ENCODE measurements at places on chromosomes 3 and 15. TPM values are rescaled to one million over a fixed set of nuclear protein-coding genes. Genes with fewer than 3 reads are reported as not detected.

DNA sequence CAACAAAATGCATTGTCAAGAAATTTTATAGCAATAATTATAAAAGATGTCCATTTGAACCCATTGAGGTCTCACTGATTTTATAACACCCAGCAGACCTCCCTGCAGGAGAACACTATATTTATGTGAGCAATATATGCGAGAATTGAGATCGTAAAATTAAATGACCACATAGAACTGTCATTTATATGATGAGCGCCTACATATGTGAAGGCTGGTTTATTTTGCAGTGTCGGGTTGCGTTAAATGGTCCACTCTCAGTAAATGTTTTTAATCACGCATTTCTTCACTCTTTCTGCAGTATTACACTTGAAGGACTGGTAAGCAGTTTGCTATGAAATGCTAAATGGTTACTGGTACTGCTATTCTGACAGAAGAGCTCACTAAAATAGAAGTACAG is 408.5 kb upstream of the AGTR1 start:
- H3K4me3 ChIP-seq = no peak overlapping the region
- no peaks in the 10 kb centered on the region for H3K4me1 ChIP-seq
- DNase-seq = no peak
- H3K27ac ChIP-seq = no peak overlapping the region
- no peaks in the 10 kb centered on the region for H3K27me3 ChIP-seq

- no peaks in the 10 kb centered on the region for H3K27me3 ChIP-seq
- H3K4me3 ChIP-seq = no peak overlapping the region
- no peaks in the 10 kb centered on the region for H3K4me1 ChIP-seq
- DNase-seq = no peak
- H3K27ac ChIP-seq = no peak overlapping the region
These were observed 160.0 kb downstream of the FRMD5 start for GRCh38 chr15:44034933-44035624.

DNA sequence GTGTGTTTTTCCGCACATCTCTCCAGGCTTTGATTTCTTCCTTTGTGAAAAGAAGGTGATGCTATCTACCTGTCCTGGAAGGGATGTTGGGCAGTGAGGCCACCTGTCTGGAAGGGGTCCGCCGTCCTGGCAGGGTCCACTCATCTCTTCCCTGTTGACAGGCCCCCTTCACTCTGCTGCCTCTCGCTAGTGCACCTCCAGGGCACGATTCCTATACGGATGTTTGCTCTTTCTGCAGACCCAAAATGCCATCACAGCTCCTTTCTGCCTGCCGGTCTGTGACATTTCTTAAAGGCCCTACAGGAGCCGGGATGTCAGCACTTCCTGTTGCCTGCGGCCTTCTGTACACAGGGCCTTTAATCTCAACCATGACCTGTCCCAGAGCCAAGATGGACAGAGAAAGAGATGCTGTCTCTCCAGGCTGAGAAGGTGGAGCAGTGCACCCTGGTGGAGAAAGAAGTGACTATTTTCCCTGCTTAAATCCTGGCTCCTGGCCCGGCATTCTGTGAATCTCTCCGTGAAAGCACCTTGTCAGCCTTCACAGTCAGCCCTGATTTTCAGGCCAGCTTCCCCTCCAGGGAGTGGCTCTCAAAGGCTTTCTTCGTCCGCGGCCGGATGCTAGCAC is 7.4 kb downstream of the FAM3D start:
- H3K4me3 ChIP-seq = no peak overlapping the region
- no peaks in the 10 kb centered on the region for H3K4me1 ChIP-seq
- H3K27ac ChIP-seq = no peak overlapping the region
- DNase-seq = no peak
- no peaks in the 10 kb centered on the region for H3K36me3 ChIP-seq

DNA sequence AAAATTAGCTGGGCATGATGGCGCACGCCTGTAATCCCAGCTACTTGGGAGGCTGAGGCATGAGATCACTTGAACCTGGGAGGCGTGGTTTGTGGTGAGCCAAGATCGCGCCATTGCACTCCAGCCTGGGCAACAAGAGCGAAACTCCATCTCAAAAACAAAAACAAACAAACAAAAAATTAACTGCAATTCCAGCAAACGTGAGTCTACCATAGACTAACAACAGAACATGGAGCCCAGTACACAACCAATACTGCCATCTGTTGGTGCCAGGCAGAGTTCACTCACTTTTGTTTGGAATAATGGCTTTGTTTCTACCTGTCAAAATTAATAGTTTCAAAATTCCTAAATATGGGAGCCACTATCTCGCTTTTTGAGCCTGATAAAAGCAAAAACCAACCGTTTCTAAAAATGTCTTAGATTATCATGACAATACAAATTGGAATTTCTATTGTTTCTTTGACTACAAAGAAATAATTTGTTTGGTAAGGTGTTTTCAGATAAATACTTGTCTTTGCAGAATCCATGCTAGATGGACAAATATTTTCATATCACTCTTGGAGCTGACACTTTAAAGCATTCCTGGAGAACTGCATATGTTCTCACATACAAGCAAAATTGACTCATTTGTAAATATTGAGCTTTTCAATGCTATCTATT is 45.0 kb downstream of the GPR176 start:
- no peak overlapping the region for H3K4me3 ChIP-seq
- H3K36me3 ChIP-seq = no peaks in the 10 kb centered on the region
- H3K27ac ChIP-seq = no peak overlapping the region
- no peaks in the 10 kb centered on the region for H3K27me3 ChIP-seq

DNA sequence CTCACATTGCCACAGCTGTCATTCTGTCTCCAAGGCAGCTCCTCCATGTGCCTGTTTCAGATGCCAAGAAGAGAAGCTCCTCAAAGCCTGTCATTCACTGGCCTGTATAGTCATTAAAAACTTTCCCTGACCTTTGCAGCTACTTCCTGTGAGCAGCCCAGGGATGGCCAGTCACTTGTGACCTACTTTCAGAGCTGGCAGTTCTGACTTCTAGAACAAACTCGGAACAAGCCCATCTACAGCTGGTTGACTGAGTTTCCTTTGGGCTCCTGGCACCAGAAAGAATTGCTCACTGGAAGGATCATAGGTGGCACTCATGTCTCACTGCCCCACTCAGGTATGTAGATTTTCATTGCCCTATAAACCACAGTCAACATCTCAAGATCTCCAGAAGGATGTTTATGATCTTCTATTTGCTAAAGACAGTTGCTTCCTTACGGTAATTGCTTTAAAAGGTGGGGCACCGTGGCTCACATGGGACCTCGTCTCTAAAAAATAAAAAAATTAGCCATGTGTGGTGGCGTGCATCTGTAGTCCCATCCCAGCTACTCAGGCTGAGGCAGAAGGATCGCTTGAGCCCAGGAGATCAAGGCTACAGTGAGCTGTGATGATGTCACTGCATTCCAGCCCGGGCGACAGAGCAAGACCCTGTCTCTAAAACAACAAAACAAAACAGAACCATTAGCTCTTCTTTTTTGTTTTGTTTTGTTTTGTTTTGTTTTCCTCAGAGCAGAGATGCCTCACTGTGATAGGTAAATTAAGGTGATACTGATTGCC is 11.2 kb upstream of the ATP13A3 start:
- no peak for DNase-seq
- H3K27ac ChIP-seq = no peak overlapping the region
- H3K36me3 ChIP-seq = no peaks in the 10 kb centered on the region
- H3K4me1 ChIP-seq = peaks cover 20% of the 10 kb centered on the region

DNA sequence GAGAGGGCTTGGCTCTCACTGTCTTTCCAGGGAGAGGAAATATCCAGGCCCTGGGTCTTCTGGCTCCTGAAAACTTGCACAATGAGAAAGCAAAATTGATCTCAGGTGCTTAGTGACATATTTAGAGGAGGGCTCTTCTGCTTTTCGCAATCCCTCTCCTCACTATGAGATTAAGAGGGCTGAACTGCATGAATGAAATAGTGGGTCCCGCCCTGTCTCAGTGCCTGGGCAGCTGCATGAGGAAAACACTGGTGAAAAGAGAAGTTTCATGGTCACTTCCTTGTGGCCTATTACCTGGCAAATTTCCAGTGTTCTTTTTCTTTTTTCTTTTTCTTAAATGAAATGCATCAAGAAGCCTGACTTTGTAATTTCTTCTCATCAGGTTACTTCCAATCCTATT is 73.5 kb downstream of the TRAK1 start:
- DNase-seq = no peak
- no peaks in the 10 kb centered on the region for H3K27me3 ChIP-seq

DNA sequence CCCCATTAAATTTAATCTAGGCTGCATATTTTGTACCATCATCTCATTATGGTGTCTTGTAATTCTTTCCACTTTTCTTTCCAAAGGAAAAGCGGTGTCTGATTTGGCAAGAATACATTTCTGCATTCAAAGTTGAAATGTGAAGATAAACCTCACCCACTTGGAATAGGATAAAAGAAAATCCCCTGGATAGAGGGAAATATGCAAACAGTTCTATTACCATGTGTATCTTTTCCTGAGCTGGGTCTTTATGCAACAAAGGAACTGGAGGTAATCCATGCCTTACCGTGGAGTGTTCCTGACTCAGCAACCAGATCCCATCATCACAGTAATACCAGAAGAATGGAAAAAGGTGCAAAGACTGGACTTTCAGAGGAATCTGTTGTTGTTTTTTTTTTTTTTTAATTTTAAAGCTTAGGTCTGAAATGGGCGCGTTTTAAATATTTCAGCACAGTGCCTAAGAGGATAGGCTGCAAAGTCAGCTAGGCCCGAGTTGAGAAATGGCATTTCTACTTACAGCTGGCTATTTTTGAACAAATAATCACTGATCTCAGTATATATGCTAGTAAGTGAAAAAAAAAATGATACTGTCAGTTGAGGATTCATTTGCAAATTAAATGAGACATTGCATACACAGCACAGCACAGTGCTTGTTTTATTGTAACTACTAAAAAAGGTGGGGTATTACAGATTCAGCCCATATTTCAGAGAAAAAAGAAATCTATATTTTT is 55.5 kb upstream of the ADAMTS9 start:
- no peak for DNase-seq
- no peak overlapping the region for H3K4me3 ChIP-seq
- no peaks in the 10 kb centered on the region for H3K4me1 ChIP-seq
- H3K36me3 ChIP-seq = no peaks in the 10 kb centered on the region
- no peaks in the 10 kb centered on the region for H3K27me3 ChIP-seq
- H3K27ac ChIP-seq = no peak overlapping the region

DNA sequence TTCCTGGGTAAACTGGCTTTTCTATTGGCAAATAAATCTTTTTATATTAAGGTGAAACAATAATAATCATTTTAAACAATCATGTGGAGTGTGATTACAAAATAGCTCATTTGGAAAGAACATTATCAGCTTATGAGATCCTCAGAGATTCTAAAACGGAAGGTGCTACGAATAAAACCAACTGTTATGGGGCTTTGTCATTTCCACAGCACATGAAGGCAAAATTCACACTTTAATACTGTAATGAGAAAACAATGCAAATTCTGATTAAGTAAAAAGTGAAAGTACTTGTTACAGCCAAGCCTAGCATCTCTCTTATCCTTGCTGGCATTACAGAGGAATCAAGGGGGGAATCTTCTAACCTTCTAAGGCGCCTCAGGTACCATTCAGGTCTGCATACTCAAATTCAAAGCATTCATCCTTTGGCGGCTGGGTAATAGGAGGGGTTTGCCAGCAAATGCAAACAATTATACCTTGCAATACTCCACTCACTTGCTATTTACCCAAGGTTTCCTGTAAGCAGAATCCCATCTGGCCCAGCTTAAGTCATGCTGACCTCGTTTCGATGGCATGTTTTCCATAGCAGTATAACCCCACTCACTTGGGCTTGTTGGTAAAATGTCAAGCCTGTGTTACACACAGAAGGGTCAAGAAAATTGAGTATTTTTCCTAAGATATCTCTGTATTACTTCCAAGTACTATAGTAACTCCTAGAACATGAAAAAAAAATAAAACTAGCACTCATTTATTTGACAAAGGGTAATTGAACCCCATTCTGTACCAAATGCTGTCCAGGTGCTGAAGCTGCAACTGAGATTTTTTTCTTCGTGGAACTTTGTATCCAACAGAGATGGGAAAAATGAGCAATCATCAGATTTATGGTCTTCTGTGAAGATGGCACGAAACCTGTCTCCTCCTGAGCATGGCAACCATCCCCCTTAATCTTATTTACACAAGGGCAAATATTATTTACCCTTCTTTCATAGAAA is 183.7 kb upstream of the LMCD1 start:
- no peak for DNase-seq
- H3K36me3 ChIP-seq = no peaks in the 10 kb centered on the region
- H3K4me3 ChIP-seq = no peak overlapping the region
- H3K27ac ChIP-seq = no peak overlapping the region
- no peaks in the 10 kb centered on the region for H3K4me1 ChIP-seq
- no peaks in the 10 kb centered on the region for H3K27me3 ChIP-seq

DNA sequence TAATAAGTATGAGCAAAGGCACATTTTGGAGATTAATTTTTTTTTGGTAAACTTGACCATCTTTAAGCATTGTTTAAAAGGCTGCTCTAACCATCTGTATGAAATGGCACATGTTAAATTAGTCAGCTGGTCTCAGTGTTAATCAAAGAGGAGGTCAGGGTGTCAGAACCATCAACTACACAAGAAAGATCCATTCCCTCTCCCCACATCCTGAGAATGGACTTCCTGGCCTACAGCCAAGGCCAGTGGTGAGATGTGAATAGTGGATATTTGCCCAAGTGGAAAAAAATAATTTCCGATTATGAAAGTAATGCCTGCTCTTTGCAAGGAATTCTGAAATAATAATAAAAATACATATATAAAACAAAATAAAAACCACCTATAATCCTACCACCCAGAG is 641.7 kb downstream of the NR2F2 start:
- H3K4me1 ChIP-seq = no peaks in the 10 kb centered on the region
- no peaks in the 10 kb centered on the region for H3K27me3 ChIP-seq
- H3K27ac ChIP-seq = no peak overlapping the region
- no peak overlapping the region for H3K4me3 ChIP-seq

DNA sequence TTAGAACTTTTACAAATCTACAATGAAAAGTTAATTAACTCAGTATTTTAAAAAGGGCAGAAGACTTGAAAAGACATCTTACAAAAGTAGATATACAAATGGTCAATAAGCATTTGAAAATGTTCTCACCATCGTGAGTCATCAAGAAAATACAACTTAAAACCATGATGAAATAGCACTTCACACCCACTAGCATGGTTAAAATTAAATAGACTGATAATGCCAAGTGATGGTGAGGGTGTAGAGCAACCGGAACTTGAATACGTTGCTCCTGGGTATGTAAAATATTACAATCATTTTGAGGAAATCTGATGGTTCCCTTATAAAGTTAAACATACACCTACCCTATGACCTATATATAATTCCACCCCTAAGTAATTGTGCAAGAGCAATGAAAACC is 319.8 kb upstream of the UMPS start:
- no peaks in the 10 kb centered on the region for H3K4me1 ChIP-seq
- H3K36me3 ChIP-seq = no peaks in the 10 kb centered on the region
- DNase-seq = no peak
- H3K27me3 ChIP-seq = no peaks in the 10 kb centered on the region
- no peak overlapping the region for H3K4me3 ChIP-seq

DNA sequence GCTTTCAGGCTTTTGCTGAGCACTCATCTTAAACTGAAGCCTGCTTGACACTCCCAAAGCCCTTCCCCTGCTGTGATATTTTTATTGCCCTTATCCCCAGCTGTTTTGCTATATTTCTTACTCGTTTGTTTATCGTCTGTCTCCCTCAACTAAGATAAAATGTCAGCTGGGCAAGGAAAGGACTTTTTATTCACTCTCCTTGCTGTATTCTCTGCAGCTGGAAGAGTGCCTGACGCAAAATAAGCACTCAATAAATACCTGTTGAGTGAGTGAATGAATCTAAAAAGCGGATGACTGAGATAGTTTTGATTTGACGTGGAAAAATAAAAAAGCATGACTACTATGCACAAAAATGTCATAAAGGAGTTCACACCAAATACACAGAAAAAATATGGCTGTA is 84.8 kb upstream of the POMGNT2 start:
- no peaks in the 10 kb centered on the region for H3K27me3 ChIP-seq
- no peak overlapping the region for H3K27ac ChIP-seq
- no peak overlapping the region for H3K4me3 ChIP-seq
- peaks cover 46% of the 10 kb centered on the region for H3K4me1 ChIP-seq
- H3K36me3 ChIP-seq = no peaks in the 10 kb centered on the region
- no peak for DNase-seq

Gene POTEB3
- not detected for total RNA-seq

Gene GOLGA6L6
- not detected for total RNA-seq
